Activated CD8-positive, alpha-beta memory T cell treated with anti-CD3 and anti-CD28 coated beads for 48 hours (primary cell): ENCODE measurements at places on chromosomes 2 and 18.
A peak's percentile ranks its signal among the peaks of the same experiment; 100 is the strongest.

GRCh38 chr2:7929281-7929680 is 752.6 kb upstream of the ID2 start:
- DNase-seq, result no peak

GRCh38 chr18:57748770-57749603 is 54.1 kb downstream of the ATP8B1 start:
- DNase-seq, result no peak

DNA sequence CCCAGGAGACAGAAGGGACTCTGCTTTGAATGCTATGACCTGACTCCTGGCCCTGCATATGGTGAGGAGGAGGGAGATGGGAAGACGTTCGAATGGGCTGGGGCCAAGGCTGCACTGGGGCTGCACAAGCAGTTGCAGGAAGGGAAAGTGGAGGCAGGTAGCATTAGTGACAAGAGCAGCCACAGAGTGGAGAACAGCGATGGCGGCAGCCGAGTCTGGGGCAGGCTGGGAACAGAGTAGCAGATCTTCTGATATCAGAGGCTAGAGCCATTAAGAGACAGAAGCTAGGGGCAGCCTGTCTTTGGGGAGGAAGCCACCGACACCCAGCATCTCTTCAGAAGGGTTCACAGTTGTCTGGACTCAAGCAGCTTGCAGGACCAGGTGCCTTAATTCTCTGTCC is 50.1 kb downstream of the ST3GAL5 start:
- DNase-seq, result no peak

DNA sequence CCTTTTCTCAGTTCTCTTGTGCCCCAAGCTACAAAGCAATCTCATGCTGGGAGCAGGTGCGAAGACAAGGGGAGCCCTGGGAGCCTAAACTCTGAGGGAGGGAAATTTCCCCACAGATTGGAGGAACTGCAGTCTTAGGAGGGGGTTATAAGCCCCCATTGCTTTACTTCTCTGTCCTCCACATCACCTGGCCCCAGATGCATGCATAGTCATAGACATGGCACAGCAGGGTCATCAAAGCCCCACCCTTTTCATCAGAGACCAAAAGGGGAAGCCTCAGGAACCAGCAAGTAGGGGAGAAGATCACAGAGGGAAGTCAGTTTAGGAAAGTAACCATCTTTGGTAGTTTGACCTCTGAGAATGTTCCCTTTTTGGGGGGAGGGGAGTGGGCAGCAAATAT is 33.7 kb downstream of the LANCL1 start:
- DNase-seq, result no peak

DNA sequence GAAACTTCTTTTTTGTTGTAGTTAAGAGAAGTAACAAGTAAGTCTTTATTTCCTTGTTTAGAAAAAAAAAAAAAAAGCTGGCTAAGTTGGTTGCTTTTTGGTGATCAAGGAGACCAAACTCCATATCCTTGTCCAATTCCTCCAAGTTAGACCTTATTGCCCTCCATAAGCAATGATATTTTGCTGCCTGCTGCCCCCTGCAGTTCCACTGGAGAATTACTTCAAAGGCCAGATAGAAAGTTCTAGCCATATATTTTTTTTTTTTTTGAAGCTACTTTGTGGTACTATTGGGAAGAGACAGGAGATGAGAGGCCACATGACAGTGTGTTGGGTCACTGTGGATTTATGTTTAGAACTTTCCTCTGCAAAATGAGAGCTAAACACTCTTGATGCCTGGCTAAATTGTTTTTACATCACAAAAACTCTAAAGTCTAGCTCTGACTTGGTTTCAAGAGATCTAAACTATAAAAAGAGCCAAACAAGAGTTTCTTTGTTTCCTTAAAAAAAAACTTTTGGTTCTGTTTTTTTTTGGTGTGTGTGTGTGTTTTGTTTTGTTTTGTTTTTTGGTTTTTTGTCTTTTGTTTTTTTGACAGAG is 80.7 kb upstream of the RASGRP3 start:
- DNase-seq, result peak; percentile 12
